ENCODE measurements at places on chromosomes 12 and 14. TPM values are rescaled to one million over a fixed set of nuclear protein-coding genes. Genes with fewer than 3 reads are reported as not detected.
A peak's percentile ranks its signal among the peaks of the same experiment; 100 is the strongest.

LRP1-AS gene
- not detected for total RNA-seq

PLEKHD1 gene
- not detected for total RNA-seq

KRT78 gene
- total RNA-seq: 0.33 TPM

DNAJC22 gene
- total RNA-seq: not detected

GYS2 gene
- not detected for total RNA-seq

GRCh38 chr14:46550836-46551235, 100.7 kb downstream of the RPL10L start:
- DNase-seq: no peak

DNA sequence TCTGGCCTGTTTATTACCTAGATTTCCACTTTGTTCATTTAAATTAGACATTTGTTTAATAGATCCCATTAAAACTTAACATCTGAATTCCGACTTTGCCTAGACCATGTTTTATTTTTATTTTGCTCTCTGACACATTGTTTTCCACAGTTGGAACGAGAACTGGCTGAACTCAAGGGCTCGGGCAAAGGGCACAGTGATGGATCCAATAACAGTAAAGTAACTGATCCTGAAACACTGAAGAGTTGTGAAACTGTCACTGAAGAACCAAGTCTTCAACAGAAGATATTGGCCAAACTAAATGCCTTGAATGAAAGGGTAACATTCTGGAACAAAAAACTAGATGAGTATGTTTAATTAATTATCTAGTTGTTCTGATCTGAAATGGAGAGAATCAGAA, 39.7 kb downstream of the LRRC9 start:
- no peak for DNase-seq

- no peak for DNase-seq
Observed at GRCh38 chr14:85534458-85535293, 4.7 kb downstream of the FLRT2 start.

DNA sequence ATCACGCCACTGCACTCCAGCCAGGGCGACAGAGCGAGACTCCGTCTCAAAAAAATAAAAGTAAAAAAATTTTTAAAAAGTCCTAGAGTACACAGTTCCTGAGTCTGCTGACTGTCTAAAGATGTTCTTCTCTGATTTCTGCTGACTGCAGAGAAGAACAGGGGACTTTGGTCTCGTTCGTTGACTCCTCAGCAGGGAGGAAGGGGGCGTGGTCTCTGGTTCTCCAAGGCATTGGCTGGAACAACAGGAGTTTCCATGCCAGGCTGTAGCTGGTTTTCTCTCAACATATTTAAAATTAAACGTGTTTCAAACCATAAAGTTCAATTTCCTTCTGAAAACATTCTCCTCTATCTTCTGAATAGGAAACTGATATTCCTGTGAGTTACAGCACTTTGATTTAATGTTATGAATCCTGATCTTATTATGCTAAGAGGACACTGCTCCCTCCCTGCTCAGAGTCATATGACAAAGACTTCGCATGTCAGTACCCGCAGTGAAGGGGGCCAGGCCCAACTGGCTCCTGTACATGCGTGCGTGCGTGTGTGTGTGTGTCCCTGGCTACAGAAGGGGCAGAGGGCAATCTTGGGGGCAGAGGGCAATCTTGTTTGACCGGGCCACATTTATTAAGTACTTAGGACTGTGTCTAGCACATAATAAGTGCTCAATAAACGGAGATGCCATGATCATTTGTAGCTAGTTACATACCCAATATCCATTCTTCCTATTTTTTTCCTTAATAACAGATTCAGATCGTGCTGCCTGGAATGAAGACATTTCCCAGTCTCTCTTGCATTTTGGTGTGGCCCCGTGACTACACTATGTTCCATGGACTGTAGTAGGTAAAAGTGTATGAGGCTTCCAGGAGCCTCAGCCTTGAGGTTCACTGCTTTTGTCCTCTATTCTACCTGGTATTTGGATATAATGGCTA, 16.5 kb upstream of the HNF1A start:
- no peak for DNase-seq

DNA sequence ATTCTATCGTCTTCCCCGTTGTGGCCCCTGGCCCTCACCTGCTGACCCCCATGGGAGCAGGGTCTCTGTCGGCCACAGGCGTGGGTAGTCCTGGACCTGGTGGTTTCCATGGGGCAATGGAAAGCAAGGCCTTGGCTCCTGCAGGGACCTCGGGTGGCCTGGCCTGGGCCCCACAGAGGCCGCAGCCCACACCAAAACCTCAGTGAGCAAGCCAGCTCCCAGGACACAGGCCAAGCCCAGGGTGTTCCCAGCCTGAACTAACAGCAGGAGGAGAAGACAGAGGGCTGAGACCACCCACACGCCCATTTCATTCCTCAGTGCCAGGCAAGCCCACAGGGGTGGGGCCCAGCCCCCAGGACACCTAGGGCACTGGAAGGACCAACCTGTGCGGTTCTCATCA, 16.9 kb downstream of the ABCB9 start:
- DNase-seq: no peak

- no peak for DNase-seq
Observed at GRCh38 chr12:26629864-26630263, 203.1 kb downstream of the ITPR2 start.

DNA sequence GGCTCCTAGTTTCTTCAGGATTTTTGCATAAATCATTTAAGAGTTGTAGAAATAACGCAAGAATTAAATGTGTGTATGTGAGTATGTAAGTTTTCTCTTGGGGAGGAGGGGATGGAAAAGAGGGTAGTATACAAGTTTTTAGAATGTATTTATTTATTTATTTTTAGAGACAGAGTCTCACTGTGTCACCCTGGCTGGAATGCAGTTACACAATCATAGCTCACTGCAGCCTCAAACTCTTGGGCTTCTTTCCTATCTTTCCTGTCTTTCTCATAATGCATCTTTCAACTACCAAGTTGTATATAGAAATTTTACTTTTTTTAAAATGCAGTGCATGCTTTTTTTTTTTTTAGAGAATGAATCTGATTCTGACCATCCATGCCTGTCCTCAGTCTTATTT, 269.0 kb upstream of the GARIN2 start:
- DNase-seq: no peak

GRCh38 chr14:77917491-77918201, 117.7 kb downstream of the ADCK1 start:
- no peak for DNase-seq

DNA sequence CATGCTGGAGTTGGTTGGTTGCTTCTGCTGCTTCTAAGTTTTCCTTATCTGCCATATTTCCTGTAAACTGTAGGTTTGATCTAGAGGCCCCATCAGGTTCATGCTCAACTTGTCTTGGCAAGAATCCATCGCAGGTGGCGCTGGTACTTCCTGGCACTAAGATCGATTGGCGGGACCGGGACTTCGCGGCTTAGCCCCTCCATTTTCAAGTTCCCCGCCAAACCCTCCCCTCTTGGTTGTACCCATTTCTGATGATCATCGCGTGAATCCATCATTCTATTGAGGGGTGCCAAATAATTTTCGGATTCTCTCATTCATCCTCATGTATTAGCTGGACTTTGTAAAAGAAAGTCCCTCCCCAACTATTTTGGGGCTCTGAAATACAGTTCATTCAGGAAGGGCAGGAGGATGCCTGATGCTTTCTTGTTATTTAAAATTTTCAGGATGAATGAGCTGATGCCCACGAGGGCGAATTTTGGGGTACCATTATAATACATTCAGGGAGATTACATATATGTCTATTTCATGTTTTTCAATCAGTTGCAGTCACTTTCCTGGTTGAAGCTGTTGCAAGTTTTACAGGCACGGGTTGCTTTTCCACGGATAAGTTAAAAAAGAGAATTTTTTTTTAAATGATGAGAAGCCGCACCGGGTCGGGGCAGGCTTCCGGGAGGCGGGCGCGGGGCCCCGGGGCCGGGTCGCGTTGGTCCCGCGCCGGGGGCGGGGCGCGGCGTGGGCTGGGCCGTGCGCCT, 395 bp upstream of the BRI3BP start:
- DNase-seq: no peak

GRCh38 chr12:128966203-128966810, 113.0 kb downstream of the GLT1D1 start:
- DNase-seq: no peak

GRCh38 chr12:130331146-130331545, 6.5 kb upstream of the PIWIL1 start:
- no peak for DNase-seq

DNA sequence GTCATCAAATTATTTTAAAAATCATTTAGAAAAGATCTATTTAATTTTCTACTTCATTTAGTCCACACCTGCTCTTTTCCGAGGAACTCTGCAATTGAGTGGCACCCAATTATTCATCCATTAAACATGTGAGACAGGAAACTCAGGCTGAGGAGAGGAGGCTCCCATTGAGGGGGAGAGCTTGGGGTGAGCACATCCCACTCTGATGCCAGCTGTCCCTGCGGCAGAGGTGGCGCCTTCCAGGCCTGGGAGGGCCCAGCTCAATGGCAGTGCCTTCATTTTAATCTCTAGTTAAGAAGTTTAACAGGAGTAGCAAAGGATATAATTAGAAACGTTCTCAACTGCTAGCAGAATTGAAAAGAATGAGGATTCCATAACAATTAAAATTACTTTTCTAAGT, 92.0 kb downstream of the ITPR2 start:
- no peak for DNase-seq

DNA sequence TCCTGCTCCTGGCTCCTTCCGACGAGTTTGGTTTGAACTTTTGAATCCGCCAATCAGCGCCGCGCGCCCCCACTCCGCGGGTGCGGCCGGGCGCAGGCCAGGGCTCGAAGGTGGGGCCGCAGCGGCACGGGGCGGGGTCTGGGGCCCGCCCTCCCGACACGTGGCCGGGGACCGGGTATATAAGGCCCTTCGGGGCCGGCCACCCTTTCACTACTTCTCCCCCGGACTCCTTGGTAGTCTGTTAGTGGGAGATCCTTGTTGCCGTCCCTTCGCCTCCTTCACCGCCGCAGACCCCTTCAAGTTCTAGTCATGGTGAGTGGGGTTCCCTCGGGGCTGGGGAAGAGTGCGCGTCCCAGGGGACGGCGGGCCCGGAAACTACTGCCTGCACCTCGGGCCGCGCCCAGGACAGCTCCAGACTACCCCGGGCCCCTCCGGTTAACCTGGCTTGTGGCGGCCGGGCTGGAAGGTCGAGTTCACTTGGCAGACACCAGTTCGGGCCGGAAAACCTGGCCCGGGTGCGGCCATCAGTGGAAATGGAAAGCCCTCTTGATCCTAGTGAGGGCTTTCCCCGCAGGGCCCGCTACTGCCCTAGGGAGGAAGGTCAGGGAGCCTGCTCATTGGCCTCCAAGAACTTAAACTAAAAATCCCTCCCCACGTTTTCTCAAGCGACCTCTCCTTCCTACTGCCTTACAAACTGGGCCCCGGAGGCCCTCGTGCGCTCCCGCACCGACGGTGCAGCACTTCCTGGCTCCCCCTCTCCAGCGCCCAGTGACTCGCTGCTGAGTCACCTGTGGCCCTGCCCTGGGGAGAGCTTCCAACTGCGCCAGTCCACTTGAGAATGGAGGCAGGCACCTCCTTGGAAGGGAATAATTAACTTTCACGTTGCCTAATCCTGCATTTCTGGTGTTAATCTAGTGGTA, at the start of gene TUBA1C:
Gene TUBA1C (plus strand): TSS at position 210 of the 920 bp plus-strand sequence. CDS start 100 bp downstream, at position 310.
- peak; percentile 96 for DNase-seq

DNA sequence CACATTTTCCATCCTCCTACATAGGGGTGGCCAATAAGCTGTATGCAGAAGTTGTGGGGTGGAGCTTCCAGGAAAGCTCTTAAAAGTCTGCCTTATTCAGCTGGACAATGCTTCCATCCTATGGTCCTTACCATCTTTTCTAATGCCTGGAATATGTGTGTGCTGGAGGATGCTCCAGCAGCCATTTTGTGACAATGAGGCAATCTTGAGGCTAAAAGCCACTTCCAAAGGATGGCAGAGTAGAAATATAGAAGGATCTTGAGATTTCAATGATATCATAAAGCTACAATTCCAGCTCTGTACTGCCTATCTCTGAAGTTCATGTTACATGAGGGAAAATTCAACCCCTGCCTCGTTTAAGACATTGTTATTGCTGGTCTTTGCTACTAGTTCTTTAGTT, 95.7 kb downstream of the APAF1 start:
- DNase-seq: no peak

DNA sequence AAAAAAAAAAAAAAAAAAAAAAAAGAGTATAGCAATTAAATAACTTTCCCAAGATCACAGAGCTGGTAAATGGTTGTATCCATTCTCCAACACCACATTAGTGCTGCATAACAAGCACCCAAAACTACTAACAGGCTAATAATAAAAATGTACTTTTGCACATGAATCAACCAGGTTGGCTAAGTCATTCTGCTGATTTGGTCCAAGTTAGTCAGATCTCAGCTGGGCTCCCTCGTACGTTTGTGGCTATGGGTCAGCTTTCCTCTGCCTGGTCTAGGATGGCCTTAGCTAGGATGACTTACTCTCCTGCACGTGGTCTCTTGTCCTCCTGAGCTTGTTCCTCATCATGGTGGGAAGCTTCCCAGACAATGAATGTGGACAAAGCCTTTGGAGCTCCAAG, 7.9 kb upstream of the PLEKHG6 start:
- no peak for DNase-seq

GRCh38 chr14:23494223-23494622, 24.7 kb downstream of the NGDN start:
- no peak for DNase-seq

- DNase-seq: no peak
Observed at GRCh38 chr12:15181017-15181683, 40.1 kb downstream of the RERG start.

- no peak for DNase-seq
Observed at GRCh38 chr14:30521899-30522736, 36.8 kb upstream of the G2E3 start.

DNA sequence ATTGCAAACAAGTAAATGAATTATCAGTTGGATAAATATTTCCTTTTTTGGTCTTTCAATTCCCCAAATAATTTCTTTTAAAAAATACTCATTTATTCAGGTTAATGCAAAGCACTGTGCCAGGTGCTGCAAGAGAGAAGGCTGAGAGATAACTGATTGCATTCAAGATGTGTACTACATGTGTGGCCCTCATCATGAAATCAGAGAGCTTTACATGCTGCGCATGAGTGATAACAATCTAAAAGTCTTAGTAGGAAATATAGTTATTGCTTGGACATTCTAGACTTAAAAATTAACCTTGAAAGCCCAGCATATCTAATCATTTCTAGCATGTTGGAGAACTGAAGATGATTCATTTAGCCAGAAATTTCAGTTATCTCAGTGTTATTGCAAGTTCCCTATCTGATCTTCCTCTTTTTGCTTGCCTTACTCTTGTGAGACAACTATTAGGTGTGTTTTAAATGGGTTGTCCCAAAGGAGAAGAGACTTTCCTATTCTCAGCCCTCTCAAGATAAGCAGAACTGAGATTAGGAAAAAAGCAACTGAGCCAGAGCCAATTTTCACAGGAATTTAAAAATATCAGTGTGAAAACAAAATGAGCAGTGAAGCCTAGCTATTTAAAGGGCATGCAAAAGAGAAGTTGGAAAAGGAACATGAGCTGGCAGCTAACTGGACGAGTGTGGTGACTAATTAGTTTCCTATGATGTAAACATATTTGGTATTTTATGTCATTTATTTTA, 60.9 kb downstream of the PLEKHA5 start:
- DNase-seq: no peak
